Activated CD4-positive, alpha-beta T cell treated with anti-CD3 and anti-CD28 coated beads for 1 hour (primary cell): ENCODE measurements at places on chromosomes 12 and 14.

- DNase-seq, result no peak
Measured at GRCh38 chr12:82486524-82487235, 128.4 kb downstream of the METTL25 start.

GRCh38 chr14:104514156-104514848, 65.3 kb upstream of the C14orf180 start:
- no peak for DNase-seq

- no peak for DNase-seq
Measured at GRCh38 chr12:98955284-98955683, 310.2 kb downstream of the APAF1 start.

DNA sequence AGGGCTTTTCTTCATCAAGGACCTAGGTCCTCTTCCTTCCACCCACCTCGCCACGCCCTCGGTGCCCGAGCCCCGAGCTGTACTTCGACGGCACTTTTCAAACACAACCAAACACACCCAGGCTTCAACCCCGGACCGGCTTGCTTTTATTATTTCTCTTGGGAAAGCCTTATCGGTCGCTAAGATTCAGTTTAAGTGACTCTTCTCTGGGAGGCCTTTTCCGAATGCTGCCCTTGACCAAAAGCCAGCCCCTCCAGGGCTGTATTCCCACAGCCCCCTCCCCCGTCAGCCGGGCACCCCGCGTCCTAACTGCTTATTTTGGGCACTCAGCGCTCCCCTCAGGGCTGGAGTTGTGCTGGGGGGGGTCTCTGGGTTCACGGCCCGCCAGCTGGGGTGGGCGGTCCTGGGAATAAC, 644 bp upstream of the PPP4R4 start:
- DNase-seq, result no peak

- no peak for DNase-seq
Measured at GRCh38 chr12:86456776-86457175, 200.6 kb upstream of the MGAT4C start.

DNA sequence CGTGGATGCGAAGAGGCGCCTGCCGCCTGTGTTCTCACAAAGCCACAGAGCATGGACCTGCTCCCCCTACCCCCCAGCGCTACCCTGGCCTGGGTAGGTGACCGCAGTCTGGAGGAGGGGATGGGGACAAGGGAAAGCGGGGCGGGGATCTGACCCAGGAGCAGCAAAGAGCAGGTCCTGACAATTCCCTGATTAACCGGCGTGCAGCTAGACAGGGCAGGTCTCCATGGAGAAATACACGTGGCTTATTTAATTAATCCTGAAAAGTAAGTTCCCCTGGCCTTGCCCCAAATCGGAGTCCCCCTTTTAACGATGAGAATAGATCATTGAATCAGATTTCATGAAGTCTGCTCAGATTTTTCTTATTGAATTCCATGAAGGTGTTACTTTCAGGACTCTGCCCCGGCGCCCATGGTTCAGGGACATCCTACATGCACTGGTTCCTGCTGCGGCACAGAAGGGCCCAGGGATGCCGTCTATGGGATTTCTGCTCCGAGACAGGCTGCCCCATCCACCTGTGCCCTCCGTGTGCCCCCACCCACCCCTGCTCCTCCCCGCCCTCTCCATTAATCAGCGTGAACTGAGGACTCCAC, 251.0 kb upstream of the SFSWAP start:
- DNase-seq, result no peak
